ENCODE measurements at places on chromosomes 11 and 22. TPM values are rescaled to one million over a fixed set of nuclear protein-coding genes. Genes with fewer than 3 reads are reported as not detected.

Gene HARBI1
- 5.2 TPM for total RNA-seq

Gene OTOG
- total RNA-seq: 0.23 TPM

Gene B3GAT1
- 1.6 TPM for total RNA-seq

Gene NRIP3
- 1.3 TPM for total RNA-seq

Gene CYP2D6
- total RNA-seq: 2.5 TPM

Gene OR2AT4
- not detected for total RNA-seq

Gene SPCS2
- 66.3 TPM for total RNA-seq

Gene ISX
- total RNA-seq: 0.06 TPM

Gene IFITM5
- not detected for total RNA-seq

Gene OR51B5
- 2.3 TPM for total RNA-seq

Gene YPEL4
- 1.9 TPM for total RNA-seq

Gene PHF21B
- total RNA-seq: 4.6 TPM

Gene DRG1
- total RNA-seq: 43.3 TPM

Gene SYTL2
- 81.9 TPM for total RNA-seq

Gene AIFM3
- total RNA-seq: 0.99 TPM
